ENCODE measurements at places on chromosomes 1 and 21.

GRCh38 chr21:37435120-37435519 lies 68.5 kb downstream of the DYRK1A start:
- DNase-seq: no peak

GRCh38 chr21:41952568-41953248 lies 1.1 kb downstream of the C2CD2 start:
- DNase-seq: no peak

GRCh38 chr1:60891281-60891680 lies 191.1 kb upstream of the NFIA start:
- DNase-seq: no peak

- DNase-seq: no peak
These were observed 107.9 kb upstream of the RAB4A start for GRCh38 chr1:229162825-229163515.

GRCh38 chr1:57384901-57385300 lies 39.0 kb downstream of the DAB1 start:
- DNase-seq: no peak

DNA sequence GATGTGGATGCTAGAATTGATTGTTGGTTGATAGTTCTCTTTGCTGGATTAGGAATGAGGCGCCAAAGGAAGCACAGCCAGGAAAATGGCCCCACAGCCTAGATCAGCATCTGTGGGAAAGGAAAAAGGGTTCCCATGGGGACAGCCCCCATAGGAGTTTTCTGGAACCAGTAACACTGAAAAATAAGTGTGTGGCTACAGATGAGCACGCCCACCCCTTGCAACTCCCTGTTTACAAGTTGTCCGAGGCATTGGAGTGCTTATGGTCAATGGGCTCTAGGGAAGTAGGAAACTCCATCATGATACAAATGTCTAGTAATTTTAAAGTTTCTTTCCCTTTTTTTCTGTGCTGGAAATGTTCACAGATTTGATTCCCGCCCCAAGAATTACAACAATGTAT lies 23.8 kb upstream of the UBE2U start:
- DNase-seq: no peak

GRCh38 chr1:205962821-205963221 lies 19.6 kb upstream of the SLC26A9 start:
- DNase-seq: no peak

DNA sequence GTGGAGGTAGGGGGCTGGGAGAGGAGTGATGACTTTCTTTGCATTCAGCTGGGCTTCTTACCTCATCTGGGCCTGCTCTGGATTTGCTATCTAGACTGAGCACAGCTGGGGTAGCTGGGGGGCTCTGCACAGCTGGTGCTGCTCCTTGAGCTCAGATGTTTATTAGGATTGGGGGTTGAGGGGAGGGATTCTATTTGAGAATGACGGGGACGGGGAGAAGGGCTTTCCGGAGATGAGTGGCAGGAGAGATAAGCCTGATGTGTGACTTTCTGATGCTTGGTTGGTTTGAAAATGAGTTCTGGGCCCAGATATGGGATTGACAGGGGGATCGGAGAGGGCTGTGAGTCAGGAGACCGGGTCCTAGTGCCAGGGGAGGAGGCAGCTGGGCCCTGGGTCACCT lies 146.1 kb upstream of the CSF3R start:
- no peak for DNase-seq

DNA sequence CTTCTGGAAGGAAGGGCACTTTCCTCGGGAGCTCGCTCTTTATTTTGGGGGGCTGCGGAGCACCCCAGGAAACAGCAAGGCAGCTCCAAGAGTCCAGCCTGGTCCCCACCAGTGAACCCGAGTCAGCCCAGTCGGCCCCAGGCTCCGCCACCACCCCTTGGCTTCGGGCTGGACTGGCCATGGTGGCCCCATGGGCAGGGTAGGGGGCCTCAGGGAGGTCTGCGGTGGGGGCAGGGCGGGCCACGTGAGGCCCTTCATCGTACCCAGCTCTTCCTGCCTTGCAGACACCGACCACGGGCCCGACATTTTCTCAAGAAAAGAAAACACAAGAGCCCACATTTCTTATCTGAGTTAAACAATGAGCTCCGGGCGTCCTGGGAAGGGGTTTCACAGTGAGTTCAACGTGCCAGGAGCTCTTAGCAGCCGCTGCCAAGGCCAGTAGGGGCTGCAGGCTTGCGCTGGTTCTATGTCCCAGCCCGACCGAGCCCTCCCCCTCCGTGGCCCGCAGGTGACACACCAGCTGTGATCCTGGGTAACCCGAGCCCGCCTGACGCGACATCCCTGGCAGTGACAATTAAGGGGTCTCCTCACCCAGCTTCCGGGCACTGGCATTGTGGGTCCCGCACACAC lies 66.2 kb downstream of the PRDM16 start:
- DNase-seq: no peak

Measured in vagina (tissue), 2 donors.